ENCODE measurements at places on chromosomes 4 and X.

DNA sequence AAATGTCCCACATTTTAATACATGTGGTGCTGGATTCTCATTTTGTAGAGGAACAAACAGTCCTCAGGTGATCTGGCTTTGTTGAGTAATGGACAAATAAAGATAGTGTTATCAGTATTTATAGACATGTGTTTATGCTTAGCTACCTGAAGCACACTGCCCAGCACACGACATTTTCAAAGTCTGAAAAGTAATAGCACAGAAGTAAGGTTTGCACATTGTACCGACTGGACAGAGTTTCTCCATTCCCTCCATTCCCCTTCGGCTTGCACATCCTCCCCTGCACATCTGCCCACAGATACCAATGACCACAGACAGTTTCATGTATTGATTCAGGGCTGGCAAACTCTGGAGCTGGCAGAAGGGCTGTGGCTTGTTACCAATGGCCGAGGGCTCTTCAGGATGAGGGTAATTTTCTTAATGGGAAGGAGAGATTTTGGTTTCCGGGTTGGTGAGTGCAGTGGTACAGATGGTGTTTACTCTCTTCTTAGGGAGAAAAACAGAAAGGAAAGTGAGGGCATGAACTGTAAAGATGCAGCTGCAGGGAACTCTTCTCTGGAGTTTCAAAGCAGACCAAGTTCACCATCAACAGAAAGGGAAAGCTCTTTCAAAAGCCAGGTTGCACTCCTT, 2.3 kb downstream of the GRPR start:
- no peak for DNase-seq

- DNase-seq = no peak
Observed at GRCh38 chr4:181968371-181968770, 274.8 kb upstream of the TENM3 start.

DNA sequence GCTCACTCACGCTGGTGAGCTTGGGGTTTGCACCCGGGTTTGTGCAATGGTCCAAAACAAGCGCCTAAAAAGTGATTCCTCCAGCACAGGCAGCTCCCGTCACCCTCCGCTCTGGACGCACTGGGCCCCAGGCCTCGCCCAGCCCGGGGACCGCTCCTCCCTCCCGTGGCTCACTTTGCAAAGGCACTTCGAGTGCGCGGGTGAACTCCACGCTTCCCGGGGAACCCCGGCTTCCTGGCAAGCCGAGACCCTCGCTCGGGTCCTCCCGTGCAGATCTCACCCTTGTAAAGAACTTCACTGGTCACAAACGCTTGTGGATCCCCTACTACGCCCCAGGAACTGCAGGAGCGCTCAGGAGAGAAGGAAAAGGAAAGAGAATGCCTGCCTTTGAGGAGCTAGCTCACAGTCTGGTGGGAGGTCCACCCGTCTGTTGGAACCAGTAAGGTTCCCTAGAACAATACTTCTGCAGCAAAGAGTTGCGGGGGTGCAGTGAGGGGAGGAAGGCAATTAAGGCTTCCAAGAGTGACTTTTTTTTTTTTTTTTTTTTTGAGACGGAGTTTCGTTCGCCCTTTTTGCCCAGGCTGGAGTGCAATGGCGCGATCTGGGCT, at the start of gene CTPS2:
Gene CTPS2, minus strand, starts transcription at position 122 of the 608 bp plus-strand sequence. CDS start 9,767 bp downstream, outside the sequence.
- DNase-seq = peak; percentile 46

DNA sequence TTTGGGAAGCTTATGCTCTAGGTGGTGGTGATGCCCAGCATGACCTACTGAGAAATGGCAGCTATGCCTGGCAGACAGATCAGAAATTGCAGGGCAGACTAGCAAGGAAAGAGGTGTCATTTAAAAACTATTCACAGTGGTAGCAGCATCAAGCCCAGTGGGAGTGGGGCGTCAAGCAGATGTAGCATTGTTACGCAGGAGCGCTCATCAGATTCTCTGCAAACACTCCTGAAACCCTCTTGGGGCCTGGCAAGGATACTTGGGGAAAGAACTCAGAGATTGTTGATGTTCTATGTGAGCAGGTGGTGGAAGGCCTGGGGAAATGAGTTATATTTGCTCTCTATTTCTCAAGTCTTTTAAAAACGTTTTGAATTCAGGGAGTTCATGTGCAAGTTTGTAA, 437.6 kb downstream of the RAPGEF2 start:
- DNase-seq = no peak

GRCh38 chr4:61666244-61666643, 466.1 kb downstream of the ADGRL3 start:
- no peak for DNase-seq

DNA sequence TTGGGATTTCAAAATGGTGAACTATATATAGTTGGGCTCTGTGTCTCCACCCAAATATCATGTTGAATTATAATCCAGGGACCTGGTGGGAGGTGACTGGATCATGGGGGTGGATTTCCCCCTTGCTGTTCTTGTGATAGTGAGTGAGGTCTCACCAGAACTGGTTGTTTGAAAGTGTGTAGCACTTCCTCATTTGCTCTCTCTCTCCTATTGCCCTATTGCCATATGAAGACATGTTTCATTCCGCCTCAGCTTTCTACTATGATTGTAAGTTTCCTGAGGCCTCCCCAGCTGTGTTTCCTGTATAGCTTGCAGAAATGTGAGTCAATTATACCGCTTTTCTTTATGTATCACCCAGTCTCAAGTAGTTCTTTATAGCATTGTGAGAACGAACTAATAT, 545.6 kb downstream of the TRAM1L1 start:
- DNase-seq = no peak

DNA sequence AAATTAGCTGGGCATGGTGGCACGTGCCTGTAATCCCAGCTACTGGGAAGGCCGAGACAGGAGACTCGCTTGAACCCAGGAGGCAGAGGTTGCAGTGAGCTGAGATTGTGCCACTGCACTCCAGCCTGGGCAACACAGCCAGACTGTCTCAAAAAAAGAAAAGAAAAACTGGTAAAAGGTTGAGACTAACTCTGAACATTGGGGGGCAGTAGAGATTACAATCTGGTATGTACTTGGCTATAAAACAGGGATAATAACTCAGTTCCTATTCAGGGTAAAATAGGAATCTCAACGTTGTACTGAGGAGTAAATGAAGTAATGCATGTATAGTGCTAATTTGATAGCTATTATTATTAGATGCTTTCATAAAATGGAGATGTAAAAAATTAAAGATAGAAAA, 12.5 kb upstream of the KLF8 start:
- DNase-seq = no peak

GRCh38 chr4:81627590-81627989, 155.9 kb upstream of the RASGEF1B start:
- DNase-seq = no peak

DNA sequence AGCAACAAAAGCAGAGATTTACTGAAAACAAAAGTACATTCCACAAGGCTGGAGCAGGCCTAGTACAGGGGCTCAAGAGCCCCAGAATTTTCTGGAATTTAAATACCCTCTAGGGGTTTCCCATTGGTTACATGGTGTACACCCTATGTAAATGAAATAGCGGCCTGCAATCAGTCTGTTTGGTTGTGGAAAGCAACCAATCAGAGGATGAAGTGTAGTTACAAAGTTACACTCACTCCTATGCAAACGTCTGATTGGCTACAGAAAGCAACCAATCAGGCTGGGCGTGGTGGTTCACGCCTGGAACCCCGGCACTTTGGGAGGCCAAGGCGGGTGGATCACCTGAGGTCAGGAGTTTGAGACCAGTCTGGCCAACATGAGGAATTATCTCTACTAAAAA, 13.8 kb upstream of the TXLNG start:
- peak; percentile 27 for DNase-seq

DNA sequence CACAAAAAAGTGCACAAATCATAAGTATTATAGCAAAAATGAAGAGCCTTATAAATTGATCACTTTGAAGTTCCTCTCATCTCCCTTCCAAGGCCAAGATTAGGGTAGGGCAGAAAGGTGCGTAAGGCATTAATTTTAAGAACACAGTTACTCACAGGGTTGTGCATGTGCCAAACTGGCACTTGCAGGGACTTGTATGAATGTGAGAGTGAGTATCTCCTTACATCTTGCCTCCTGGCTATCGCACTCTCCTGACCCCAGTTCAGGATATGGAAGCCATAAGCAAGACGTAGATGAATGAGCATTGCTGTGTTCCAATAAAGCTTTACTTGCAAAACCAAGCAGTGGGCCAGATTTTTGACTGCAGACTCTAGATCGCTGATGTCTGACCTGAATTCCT, 510.1 kb upstream of the AADAT start:
- DNase-seq = no peak

DNA sequence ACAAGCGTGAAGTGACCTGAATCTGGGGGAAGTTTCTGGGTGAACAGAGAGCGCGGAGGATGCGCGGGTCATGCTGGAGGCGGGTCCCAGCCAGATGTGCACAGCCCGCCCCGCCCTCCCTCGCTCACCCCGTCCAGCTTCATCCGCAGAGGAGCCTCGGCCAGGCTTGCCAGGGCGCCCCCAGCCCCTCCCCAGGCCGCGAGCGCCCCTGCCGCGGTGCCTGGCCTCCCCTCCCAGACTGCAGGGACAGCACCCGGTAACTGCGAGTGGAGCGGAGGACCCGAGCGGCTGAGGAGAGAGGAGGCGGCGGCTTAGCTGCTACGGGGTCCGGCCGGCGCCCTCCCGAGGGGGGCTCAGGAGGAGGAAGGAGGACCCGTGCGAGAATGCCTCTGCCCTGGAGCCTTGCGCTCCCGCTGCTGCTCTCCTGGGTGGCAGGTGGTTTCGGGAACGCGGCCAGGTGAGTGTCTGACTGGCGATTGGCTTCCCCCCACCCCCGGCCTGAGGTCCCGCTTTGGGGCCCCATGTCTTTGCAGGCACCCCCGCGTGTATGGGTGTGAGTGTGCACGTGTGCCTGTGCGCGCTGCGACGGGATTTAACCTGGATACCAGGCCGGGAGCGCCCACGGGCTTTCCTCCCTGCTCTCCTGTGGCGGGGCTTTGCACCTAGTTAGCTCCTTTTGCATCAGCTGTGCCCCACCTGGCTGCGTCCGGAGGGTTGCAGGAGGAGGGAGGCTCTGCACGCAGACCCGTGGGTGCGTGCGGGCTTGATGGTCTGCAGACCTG, at the start of gene EGFL6:
Gene EGFL6, plus strand, starts transcription at position 123 of the 782 bp plus-strand sequence. Its CDS starts 261 bp downstream, at position 384.
- no peak for DNase-seq

DNA sequence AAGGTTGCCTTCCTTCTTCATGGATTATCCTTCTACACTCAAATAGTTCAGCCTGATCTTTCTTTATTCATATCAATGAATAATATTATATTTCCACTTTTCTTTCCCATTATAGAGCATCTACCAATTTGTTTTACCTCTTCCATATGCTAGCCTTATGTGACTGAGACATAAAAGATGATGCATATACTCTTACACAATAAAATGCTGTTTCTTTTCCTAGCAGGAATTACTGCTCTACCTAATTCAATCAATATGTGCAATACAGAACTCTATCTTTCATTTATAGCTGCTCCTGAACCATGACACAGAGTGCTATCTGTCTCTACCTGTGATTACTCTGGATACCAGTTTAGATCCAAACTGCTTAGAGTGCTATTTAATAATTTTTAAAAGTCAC, 2334.0 kb downstream of the PCDH7 start:
- DNase-seq = no peak

DNA sequence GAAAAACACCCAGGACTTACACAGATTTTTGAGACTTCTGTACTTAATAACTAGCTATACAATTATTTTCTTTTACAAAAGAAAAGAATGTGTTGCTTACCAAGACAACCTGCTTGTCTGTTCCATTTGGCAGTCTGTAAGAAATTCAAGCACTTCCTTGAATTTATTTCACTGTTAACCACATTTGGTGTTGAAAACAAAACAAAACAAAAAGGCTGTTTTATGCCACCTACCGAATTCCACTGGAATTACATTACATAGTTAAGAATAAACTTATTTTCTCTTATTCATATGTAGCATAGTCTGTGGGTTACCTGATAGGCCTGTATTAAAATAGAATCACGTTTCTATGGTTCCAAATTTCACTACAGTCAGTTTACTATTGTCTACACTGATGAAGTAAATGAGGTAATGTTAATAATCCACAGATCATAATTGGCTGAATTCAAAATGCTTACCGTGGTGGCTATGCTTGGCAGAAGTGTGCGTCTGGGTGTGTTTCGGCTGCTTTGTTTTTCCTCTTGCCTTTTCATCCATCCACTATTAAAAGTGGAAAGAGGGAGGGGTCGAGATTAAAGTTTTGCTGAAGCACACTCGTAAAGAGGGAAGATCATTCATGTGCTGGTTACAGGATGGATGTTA, at the start of gene TLR1:
Gene TLR1, minus strand, starts transcription at position 138 of the 642 bp plus-strand sequence. CDS start 5,960 bp downstream, outside the sequence.
- peak; percentile 50 for DNase-seq

Measured in LoVo (cell line).